Left cardiac atrium (tissue), 4 donors: ENCODE measurements at places on chromosomes 1 and 21. TPM values are rescaled to one million over a fixed set of nuclear protein-coding genes. Genes with fewer than 3 reads are reported as not detected.

The MSTO1 gene
- total RNA-seq = 16.0 TPM

The CDKN2C gene
- 19.1 TPM for total RNA-seq

The SMIM12 gene
- 68.2 TPM for total RNA-seq

The KRTAP6-3 gene
- total RNA-seq = not detected

The TRAF5 gene
- 5.2 TPM for total RNA-seq

The CFHR4 gene
- total RNA-seq = not detected

The SYT2 gene
- total RNA-seq = not detected

The DMBX1 gene
- not detected for total RNA-seq

The IL20 gene
- not detected for total RNA-seq
